ENCODE measurements at places on chromosomes 6 and 20.
A peak's percentile ranks its signal among the peaks of the same experiment; 100 is the strongest.

- DNase-seq = peak; percentile 54
Measured at GRCh38 chr6:150006961-150007464, 18.3 kb downstream of the RAET1L start.

- no peak for DNase-seq
Measured at GRCh38 chr6:151349651-151350270, 41.6 kb downstream of the ZBTB2 start.

- DNase-seq = no peak
Measured at GRCh38 chr20:61638802-61639585, 386.9 kb downstream of the CDH4 start.

- DNase-seq = no peak
Measured at GRCh38 chr6:165227644-165228329, 81.6 kb downstream of the C6orf118 start.

DNA sequence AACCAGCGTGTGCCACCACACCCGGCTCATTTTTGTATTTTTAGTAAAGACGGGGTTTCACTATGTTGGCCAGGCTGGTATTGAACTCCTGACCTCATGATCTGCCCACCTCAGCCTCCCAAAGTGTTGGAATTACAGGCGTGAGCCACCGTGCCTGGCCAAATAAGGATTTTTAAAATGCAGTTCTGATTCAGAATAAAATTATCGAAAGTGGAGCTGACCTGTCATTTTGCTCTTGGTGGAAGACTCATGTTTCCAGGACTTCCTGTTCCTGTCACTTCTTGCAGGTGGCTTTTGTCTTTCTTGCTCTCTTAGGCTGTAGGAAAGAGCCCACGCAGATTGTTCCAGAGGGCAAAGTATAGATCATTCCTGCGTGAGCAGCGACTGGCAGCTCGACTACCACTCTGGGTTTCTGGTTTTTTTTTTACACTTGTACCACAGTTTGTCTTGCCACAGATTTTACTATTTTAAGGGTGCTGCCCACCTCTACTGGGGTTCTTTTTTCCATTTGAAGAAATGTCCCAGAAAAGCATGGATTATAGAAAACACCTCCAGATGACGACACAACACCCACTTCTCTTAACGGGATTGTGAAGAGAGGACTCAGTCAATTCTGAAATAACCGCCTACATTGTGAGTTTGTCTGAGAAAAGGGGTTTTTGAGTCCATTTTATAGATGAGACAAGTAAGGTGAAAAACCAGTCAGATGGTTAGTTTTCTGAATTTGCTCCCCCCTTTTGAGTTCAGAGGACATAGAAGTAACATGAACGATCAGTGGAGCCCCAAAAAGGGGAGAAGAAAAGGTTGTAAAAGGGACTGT is 7.5 kb downstream of the JARID2 start:
- no peak for DNase-seq

GRCh38 chr6:105954148-105954547 is 132.0 kb upstream of the PRDM1 start:
- no peak for DNase-seq

DNA sequence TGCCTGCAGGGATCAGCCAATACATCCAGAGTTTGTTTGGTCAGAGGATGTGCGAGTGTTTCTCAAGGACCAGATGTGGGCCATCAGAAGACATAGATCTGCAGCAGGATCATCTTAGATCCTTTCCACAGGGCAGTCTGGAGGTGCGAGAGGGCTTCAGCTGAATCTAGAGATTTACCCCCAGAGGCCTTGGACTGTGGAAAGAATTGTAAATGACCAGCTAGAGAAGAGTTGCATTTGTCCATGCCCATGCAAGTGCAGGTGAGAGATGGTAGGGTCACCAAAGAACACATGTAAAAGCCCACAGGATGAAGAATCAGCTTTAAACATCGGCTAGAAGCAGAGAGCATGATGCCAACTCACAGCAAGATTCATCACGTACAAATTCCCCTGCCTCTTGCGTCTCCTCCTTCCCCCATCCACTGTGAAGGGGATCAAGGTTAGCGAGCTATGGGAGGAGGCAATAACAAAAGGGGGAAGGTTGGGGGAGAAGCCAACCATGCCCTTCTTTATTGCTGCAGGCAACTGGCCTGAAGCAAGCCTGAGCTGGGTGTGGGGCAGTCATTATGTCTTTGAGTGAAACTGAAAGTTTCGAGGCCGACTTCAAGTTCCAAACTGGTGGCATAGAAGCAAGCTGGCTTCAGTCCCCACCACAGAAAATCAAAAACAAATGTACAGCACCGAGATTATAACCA is 83.5 kb downstream of the SCML4 start:
- DNase-seq = peak; percentile 41

GRCh38 chr20:45344168-45344860 is 3.9 kb downstream of the SDC4 start:
- no peak for DNase-seq

GRCh38 chr6:162785632-162786242 is 58.0 kb downstream of the PACRG start:
- no peak for DNase-seq

GRCh38 chr20:31691646-31692275 is 30.9 kb downstream of the BCL2L1 start:
- no peak for DNase-seq

DNA sequence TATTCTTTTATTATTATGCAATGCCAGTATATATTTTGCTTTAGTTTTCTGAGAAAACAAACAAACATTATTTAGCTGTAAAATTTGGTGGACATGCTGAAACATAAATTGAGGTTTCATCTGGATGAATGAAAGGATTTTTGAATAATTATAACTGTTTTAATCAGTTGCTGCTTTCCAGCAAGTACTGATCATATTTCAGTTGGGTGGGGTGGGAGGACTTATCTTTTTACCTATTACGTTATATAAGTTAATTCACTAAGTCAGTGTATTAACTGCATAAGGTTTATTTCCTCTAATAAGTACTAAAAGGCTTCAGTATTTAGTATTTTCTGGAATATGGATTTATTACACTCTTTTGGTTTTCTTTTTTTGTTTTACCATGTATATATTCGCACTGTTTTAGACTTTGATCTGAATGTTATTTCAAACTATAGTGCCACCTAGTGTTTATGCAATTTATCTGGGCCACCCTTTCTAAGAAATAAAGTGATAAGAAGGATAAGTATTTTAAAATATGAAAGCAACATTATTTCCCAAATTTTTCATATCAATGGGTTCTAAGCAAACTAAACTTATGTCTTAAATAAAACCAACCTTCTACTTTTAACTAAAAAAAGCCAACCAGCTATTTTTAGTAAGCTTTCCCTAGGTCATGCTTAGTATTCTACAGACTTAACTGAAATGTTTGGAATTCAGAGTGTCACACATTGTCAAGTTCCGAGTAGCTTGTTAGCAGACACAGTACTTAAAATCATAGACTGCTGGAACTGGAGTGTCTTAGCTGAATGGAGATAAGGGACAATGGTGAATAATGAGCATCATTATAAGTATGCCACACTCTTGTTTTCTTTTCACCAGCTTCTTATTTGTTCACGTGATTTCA is 105.4 kb upstream of the MCHR2 start:
- DNase-seq = no peak

- no peak for DNase-seq
Measured at GRCh38 chr6:108368431-108369030, 73.7 kb downstream of the AFG1L start.

GRCh38 chr20:23596579-23597250 is 9.0 kb downstream of the CST9 start:
- no peak for DNase-seq

Measured in activated naive CD4-positive, alpha-beta T cell treated with anti-CD3 and anti-CD28 coated beads, Interleukin-2, amount 50 U/mL, for 16 hours (primary cell).